Chondrocyte (in vitro differentiated cells): ENCODE measurements at places on chromosomes 1 and 21.

GRCh38 chr1:29515170-29515955, 279.0 kb downstream of the PTPRU start:
- DNase-seq, result no peak

DNA sequence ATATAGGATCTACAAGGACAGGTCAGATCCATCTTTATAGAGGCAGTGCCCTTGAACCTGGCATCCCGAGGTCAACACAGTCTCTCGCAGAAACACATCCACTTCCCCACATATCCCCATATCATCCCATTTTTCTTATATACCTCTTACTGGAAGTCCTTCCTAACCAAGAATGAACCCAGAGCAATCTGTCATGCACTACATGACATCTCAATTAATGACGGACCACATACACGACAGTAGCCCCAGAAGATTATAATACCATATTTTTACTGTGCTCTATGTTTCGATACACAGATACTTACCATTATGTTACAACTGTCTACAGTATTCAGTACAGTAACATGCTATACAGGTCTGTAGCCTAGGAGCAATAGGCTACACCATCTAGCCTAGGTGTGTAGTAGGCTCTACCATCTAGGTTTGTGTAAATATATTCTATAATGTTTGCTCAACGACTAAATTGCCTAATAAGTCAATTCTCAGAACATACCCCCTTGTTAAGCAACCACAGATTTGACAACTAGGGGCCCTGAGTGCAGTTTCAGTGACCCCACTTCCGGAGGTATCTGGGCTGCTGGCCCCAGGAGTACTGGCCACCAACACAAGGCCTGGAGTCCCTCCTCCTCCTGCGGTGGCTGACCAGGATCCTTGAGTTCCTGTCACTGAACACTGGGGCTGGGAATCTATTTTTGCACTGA, 28.1 kb downstream of the PTPN14 start:
- no peak for DNase-seq

DNA sequence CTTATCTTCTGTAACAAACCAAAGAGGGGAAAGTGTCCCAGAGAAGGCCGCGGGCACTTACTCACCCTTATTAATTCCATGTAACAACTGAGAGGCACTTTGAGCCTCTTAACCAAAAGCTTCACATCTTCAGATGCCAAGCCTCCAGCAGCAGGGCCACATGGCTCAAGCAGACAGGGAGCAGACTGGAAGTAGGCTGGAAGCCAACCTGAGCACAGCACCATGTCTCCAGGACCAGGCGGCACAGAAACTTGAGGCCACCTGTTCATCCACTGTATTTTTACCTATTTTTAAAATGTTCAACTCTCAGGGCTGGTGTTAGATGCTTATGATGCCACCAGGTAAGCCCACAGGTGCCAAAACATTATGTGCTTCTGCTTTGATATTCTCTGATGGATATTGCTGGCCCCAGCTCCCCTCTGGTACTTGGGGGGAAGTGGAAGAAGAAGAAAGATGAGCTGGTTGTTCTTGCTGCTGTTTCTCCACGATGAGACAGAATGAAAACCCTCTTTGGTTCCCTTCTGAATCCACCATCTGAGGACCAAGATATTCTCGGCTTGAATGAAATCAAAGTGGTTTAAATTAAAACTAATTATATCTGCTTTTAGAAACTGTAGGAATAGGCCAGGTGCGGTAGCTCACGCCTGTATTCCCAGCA, 30.6 kb upstream of the SDE2 start:
- no peak for DNase-seq

GRCh38 chr1:53446051-53446450, 13.1 kb upstream of the DMRTB1 start:
- no peak for DNase-seq

DNA sequence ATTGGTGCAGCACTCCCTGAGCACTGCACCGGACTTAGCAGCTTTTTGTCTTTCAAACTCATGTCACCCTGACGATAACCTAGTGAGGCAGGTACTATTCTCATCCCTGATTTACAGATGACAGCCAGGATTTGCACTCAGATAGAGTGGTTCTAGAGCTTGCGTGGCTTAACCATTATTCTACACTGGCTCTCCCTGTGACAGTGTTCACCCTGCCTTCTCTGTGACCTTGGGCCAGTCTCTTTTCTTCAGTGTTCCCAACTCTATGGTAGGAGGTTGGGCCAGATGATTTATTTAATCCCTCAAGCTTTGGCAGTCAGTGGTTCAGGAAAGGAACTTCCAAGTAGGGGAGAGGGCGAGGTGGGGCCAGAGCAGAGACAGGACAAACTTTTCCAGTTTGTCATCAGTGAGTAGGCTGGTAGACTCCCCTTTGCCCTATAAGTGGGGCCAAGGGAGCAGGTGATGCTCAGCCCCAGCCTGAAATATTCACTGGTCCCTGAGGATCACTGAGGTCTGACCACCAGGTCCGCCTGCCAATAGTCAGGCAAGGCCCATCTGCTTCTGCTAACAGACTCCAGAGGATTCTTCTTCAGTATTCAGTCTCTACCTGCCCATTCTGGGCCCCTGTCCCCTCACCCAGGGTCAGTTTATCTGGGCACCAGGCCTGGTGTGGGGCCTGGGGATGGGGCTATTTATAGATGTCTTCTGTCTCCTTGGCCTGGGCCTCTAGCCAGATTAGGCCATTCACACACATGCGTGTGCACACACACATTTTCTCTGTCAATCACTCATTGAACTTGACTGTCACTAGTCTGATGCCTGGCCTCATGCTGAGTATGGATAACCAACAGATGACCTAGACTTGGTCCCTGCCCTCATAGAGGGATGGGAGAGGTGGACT, 8.8 kb upstream of the FABP3 start:
- no peak for DNase-seq

GRCh38 chr1:220873087-220873486, 6.2 kb upstream of the HLX start:
- no peak for DNase-seq

GRCh38 chr1:176560681-176561080, 97.7 kb downstream of the PAPPA2 start:
- DNase-seq, result no peak

GRCh38 chr1:236975461-236975860, 28.8 kb downstream of the MT1HL1 start:
- DNase-seq, result no peak

DNA sequence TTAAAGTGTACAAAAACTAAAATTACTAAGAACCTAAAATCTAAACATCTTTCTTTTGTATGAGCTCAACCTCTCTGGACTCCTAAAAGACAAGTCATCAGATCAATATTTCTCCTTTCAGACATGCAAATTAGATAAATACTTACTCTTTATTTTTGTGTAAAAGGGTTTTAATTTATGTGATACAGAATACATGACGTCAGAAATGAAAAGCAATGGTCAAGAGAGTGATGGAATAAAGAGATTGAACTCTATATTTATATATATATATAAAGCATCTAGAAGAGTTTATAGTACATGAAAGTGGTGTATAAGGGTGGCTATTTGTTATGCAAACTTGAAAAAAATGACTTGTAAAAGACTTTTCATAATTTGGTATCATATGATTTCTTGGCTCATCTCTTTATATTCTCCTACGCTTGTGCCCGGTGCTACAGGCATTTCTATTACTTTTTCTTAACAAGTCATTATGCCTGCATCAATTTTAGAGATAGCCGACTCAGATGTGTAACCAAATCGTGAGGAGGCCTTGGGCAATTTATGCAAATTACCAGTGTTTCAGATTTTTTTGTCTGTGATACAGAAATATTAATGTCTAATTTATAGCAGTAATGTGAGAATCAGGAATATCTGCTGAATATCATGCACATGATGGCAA, 186.0 kb upstream of the OLFM3 start:
- DNase-seq, result no peak

DNA sequence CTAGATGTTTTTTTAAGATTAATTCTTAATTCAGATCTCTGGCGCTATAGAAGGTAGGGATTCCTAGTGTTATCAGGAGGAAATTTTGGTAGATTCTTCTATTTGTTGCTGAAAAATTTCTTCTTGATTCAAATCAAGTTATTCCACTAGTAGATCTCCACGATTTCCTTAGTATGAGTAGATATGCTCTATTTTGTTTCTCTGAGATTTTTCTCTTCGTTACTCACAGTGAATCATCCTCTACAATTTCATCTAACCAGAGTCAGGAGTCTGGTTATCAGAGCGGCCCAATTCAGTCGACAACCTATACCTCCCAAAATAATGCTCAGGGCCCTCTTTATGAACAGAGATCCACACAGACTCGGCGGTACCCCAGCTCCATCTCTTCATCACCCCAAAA, 18.8 kb upstream of the HAX1 start:
- DNase-seq, result no peak

DNA sequence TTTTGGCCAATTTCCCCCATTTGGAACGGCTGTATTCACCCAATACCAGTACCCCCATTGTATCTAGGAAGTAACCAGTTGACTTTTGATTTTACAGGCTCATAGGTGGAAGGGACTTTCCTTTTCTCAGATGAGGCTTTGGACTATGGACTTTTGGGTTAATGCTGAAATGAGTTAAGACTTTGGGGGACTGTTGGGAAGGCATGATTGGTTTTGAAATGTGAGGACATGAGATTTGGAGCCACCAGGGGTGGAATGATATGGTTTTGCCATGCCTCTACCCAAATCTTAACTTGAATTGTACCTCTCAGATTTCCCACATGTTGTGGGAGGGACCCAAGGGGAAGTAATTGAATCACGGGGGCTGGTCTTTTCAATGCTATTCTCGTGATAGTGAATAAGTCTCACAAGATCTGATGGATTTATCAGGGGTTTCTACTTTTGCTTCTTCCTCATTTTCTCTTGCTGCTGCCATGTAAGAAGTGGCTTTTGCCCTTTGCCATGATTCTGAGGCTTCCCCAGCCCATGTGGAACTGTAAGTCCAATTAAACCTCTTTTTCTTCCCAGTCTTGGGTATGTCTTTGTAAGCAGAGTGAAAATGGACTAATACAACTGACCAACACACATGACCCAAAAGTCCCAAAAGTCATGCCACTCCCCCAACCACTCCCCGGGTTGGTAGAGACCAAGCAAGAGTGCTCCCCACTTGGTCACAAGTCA, 35.4 kb upstream of the ZNF496 start:
- DNase-seq, result no peak

GRCh38 chr1:76868154-76868882, 1.0 kb downstream of the ST6GALNAC5 start:
- DNase-seq, result peak; percentile 94

GRCh38 chr1:163315773-163316374, 5.9 kb upstream of the NUF2 start:
- no peak for DNase-seq

DNA sequence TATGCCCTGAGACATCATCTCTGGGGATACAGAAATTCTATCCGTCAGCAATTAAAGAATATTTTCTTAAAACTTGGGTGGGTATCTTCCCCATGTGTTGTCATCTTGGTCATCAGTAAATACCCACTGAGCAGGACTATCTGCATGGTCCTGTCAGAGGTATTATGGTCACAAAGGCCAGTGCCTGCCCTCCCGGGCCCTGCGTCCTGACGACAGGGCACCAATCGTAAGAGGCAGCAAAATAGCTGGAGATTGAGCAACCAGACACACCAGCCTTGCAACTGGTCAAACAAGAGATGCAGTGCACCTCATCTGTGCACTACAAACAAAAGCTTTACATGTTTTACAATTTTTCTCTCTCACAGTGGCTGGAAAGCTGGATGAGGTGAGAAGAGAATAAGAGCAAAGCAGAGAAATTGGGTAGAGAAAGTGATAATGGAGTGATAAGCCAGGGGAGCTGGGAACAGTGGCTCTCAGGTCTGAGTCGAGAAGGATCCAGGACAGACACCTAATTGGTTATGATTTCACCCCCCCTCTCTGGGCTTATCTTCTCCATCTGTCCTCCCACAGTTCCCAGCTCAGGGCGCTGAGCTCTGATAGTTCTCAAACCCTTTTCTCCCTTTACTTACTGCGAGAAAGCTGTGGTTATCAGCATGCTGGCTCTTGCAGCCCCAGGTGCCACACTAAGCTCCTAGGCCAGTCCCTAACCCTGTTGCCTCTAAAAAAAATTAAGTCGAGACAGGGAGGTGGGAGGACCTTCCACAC, 8.8 kb upstream of the SRP9 start:
- no peak for DNase-seq

GRCh38 chr21:10627316-10627863, 106.0 kb downstream of the TPTE start:
- DNase-seq, result peak; percentile 94

GRCh38 chr1:22522221-22522743, 41.0 kb upstream of the EPHA8 start:
- no peak for DNase-seq

GRCh38 chr1:111512931-111513330, 9.5 kb upstream of the ADORA3 start:
- DNase-seq, result no peak

GRCh38 chr1:200153277-200154055, 126.0 kb downstream of the NR5A2 start:
- no peak for DNase-seq

DNA sequence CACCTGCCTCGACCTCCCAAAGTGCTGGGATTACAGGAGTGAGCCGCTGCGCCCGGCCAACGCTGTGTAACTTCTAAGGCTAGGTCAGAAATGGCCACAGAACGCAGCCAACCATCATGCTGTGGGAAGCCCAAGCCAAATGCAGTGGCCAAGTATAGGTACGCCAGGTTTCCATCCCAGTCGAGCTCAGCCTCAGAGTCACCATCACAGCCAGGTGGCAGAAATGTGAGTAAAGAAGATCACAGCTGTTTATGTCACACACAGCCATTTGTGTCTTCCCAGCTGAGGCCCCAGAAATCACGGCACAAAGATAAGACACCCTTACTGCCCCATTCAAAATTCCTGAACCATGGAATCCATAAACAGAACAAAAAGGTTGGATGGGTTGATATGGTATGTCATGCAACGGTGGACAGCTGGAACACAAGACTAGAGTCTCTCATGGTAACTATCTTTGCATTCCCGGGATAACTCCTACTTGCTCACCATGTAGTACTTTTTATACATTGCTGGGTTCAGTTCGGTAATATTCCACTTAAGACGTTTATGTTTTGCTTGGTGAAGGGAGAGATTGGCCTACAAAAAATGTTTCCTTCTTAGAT, 84.3 kb downstream of the SLC45A1 start:
- no peak for DNase-seq

DNA sequence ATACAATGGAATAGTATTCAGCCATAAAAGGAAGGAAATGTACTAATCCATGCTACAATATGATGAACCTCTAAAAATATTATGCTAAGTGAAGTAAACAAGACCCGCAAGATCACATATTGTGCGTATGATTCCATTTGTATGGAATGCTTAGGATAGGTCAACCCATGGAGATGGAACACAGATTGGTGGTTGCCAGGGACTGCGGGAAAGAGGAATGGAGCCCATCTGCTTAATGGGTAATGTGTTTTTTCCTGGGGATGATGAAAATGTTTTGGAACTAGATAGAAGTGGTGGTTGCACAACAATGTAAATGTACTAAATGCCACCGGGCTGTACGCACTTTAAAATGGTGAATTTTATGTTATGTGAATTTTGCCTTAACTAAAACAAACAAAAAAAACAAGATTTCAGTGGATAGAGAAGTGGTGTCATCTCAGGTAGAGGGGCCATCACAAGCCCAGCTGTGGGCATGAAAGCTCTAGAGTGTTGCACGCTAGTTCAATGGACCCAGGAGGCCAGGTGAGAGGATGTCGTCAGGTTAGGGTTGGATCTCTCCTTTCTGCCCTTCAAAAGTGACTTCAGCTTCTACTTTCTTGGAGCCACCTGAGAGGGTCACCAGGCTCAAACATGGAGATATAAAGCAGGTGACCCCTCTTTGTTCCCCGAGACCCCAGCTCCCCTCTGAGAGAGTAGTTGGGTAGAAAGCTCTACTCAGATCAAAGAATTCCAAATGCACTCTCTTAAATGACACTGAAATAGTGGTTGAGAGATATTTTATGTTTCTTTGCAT, 2.5 kb downstream of the C1orf115 start:
- no peak for DNase-seq
